NCI-H446 (cell line): ENCODE measurements at places on chromosomes 7 and 10.

GRCh38 chr10:60222047-60222446 lies 167.6 kb downstream of the ANK3 start:
- DNase-seq: no peak

DNA sequence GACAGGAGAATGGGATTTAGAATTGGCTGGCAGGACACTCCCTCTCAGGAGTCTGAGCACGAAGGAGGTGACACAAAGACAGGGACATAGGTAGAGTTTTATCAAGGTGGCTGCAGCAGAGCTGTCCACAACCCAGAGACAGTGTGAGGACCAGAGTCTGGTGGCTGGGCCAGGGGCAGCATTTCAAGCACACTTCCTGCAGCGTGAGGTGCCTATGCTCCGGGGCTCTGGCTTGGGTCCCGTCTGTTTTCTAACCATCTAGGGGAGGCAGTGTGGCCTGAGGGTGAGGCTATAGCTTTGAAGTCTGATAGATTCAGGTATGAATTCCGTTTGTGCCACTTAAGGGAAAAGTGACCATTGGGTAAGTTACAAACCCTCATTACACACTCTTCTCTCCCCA lies 222.7 kb upstream of the ZMIZ1 start:
- no peak for DNase-seq

DNA sequence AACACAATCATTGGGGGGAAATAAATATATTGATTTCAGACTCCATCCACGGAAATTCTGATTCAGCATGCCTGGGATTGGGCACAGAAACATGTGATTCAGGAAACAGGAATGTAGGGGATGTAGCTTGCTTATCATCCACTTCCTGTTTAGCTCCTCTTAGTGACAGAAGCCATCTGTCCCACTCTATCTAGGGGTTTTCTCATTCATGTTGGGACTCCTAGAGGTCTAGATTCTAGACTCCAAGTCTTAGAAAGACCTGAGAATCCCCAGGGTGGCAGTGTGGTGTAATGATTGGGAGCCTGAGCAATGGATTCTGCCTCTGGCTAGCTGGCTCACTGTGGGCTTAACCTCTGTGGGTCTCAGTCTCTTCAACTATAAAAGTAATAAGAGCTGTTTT lies 67.9 kb downstream of the CDK1 start:
- peak; percentile 5 for DNase-seq

- DNase-seq: no peak
Observed at GRCh38 chr7:77181015-77181595, 18.5 kb downstream of the FGL2 start.

GRCh38 chr7:156080596-156080995 lies 268.3 kb upstream of the SHH start:
- no peak for DNase-seq
